RKO (cell line): ENCODE measurements at places on chromosomes 3 and 15.
A peak's percentile ranks its signal among the peaks of the same experiment; 100 is the strongest.

DNA sequence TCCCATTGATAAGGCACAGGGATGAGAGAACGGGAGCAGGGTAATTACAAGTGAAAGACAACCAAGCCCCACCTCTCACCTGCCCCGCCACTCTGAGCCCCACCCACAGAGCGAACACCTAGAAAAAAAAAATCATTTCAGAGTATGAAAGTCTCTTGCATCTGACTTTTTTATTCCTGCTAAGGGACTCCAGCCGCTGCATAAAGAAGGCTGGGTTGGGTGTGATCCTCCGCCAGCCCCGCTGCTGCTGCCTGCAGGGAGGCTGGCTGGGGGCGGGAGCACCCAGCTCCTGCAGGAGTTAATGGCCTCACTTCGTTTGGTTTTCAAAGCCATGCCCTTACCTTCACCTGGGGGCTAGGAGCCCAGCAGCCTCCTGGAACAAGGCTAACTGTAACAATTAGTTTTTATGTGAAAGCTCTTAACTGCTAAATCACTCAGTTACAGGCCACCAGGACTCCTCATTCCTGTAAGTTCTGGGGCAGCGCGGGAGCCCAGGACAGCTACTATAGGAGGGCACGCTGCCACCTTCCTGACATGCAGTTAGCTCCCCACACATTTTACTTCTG, 78.0 kb upstream of the SNRPA1 start:
- DNase-seq = no peak

GRCh38 chr3:72161881-72162595, 377.1 kb upstream of the PROK2 start:
- DNase-seq = peak; percentile 32

- no peak for DNase-seq
Observed at GRCh38 chr3:78633626-78634025, 1134.2 kb downstream of the ROBO1 start.

GRCh38 chr15:41772720-41773331, 1.5 kb upstream of the MAPKBP1 start:
- DNase-seq = peak; percentile 80

DNA sequence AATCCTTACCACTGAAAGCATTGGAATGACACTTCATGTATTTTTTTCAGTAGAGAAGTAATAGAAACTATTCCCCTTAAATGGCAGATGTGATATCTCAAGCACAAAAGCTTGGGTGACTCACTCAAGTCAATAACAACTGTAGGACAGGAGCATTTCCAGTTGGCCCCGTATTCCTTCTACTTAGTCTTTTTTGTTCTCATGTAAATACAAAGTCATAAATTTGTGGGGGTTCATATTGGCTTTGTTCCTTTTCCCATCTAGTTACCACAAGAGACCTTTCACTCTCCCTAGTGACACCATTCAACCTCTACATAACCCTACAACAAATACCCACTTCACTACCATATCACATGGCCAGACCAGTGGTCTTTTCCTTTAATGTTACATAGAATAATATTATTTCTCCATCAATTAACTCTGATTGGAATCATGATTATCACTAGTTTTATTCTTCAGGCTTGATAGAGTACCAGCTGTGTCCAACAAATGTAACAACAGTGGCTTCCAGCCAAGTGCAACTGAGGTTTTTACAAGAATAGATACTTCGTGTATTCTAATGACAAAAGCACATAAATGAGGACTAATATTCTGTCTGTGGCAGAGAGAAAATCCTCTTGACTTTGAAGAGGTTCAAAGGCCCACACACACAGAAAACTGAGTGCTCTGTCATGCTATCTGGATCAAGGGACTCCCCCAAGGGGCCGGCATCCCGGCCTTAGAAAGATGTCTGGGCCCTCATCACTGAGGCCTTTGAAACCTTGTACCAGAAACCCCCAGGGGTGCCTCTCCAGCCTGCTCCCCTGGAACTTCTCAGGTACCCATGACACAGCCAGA, 94.0 kb upstream of the THBS1 start:
- DNase-seq = no peak

- DNase-seq = no peak
Observed at GRCh38 chr3:177881351-177881750, 654.9 kb upstream of the KCNMB2 start.

- no peak for DNase-seq
Observed at GRCh38 chr3:127775398-127776109, 46.8 kb downstream of the MGLL start.

- no peak for DNase-seq
Observed at GRCh38 chr3:192449036-192449435, 278.3 kb downstream of the FGF12 start.

DNA sequence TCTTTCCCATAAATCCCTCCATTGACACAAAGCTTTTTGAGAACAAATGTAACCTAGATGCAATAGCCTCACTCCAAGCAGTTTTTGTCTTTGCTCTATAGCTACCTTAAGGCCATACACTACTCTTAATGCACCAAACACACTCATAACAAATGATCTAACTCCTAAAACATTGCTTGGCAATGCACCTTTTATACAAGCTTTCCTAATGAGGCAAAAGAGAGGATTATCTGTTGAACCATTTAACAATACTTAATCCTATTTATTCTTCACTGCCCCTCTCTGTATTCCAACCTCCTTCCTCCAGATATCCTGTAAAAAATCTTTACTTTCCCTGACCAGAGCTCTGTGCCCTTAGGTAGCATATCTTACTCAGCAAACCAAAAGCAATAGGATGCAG, 558.1 kb upstream of the MDFIC2 start:
- DNase-seq = no peak

GRCh38 chr3:79040701-79041100, 727.1 kb downstream of the ROBO1 start:
- peak; percentile 64 for DNase-seq
